ENCODE measurements at places on chromosomes 1 and 21.

- DNase-seq = no peak
Observed at GRCh38 chr1:119026956-119027355, 38.8 kb upstream of the TBX15 start.

- no peak for DNase-seq
Observed at GRCh38 chr21:36999131-36999898, 7.2 kb upstream of the RIPPLY3 start.

DNA sequence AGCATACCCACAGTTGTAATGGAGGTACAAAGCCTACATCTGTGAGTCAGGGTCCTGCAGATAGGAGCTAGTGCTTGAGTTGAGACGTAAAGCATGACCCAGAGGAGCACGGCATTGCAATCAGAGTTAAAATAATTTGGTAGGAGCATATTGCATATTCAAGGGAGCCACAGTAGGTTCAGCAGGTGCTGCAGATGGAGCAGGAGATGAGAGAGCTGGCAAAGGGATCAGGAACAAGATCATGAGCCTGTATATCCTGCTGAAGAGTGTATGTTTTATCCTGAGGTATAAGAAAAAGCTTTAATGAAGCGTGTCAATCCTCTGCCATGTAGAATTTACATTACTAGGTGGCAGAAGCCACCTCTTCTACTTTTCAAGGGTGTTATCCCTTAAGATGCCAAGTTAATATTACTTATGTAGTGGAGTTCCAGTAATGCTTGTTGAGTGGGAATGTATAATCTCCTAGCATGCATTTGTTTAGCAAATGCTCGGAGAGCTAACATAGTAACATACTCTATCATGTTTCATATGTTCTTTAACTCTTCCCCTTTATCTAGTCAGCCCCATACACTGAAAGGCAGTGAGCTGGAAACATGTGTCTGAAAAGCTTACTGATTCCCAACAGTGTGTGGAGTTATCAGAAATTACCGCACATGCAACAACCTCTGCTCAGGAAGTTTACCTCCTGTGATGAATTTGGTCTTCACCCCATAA is 300.3 kb downstream of the GRIK1 start:
- no peak for DNase-seq

DNA sequence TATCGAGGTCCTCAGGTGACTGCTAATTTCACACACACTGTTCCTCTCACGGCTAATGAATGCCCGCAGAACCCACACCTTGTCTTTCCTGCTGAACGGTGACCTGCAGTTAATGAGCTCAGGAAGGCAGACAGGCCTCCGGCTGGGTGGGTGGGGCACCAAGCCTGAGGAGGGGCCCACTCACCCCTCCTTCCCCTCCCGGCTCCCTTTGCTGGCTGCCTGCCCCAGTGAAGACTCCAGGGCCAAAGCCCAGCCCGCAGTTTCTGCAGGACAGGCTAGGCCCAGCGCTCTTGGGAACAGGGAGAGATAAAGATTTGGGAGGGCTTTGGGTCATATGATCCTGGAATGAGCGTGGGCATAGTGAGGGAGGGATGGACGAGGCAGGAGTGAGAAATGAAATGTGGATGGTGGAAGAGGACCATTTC is 26.4 kb downstream of the FOXO6 start:
- DNase-seq = no peak

DNA sequence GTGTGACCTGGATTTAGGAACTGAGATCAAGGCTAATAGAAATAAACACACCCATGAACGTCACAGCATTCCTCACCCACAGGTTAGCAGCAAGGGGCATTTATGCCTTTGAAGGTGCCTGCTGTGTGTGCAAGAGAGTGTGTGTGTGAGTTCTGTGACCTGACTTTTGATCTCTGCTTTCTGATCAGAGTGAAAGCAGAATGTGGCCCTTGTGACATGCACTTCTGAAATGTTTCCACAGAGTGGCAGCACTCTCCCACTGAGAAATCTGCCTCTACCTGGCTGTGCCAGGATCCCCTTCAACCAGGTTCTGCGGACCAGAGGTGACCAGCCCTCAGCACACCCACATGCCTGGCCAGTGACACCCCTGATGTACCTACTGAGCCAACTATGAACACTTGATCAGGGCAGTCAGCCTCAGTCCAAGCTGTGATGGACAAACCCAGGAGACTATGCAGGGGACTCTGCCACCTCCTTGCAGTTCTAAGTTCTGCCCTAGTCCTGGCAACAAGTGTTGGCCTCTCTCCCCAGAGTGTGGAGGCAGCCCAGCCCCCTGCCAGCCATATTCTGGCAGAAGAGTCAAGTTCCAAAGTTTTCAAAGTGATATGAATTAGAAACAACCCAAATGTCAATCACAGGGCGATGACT is 41.0 kb downstream of the RXRG start:
- no peak for DNase-seq

DNA sequence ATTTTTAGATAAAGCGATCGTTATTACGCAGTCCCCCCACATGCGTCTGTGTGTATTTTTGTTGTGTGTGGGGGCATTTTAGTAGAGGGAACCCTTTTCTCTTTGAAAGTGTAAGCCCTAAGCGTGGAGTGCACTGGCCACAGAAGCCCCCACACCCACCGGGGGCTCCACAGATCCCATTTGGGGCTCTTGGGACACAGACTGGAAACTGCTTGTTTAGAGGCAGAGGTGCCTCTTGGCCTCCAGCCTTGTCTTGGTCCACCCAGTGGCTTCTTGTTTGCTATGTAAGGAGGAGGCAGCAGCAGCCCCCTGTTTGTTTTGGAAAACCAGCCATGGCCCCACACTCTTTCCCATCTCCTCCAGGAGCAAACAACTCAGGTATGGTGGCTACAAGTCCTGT is 42.8 kb downstream of the SLC37A1 start:
- DNase-seq = no peak

DNA sequence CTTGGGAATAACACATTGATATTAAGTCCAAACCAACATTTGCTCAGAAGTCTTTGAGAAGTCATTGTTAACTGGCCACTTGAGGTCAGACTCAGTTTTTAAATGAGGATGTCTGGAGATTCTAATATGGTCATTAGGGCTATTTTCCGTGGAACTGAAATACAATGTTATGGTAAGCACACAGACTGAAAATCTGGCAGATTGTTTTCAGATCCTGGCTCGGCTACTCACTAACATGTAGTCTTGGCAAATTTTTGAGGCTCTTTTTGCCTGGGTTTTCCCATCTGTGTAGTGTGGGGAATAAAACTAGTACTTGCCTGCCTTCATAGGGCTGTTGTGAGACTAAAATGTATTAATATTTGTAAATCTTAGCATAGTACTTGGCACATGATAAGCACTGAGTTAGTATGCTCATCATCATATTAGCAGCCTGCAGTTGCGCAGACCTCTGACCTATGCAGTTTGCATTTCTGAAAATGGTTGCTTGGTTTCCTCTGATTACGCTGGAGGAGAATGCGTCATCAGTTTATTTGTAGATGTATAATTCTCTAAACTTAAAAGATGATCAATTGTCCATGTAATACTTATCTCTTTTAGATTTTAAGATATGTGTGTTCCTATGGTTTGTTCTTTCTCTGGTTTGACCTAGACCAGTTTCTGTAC is 100.8 kb downstream of the C1orf21 start:
- no peak for DNase-seq

DNA sequence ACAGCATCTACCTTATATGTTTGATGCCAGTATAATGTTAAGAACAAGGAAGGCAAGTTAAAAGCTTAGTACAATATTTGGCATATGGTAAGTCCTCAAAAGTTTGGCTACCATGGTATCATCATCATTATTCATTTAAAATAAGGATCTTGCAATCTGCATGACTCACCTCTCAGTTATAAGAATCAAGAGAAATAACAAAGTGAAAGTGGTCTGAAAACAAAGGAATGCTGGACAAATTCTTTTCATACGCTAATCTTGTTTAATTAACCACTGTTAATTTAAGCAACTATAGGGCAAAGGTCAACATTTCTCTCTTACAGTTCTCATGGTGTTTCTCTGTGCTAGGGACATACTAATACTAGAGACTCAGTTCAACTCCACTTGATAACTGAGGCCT is 13.0 kb upstream of the CLDN19 start:
- no peak for DNase-seq

DNA sequence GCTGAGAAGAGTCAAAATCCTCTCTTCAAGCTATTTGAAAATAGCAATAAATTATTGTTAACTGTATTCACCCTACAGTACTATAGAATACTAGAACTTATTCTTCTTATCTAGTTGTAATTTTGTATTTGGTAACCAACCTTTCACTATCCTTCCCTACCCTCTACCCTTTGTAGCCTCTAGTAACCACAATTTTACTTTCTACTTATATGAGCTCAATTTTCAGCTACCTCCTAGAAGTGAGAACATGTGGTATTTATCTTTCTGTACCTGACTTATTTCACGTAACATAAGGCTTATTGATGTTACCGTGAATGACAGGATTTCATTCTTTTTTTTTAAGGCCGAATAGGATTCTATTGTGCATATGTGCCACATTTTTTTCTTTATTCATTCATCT is 30.0 kb downstream of the ZC3H11B start:
- no peak for DNase-seq

DNA sequence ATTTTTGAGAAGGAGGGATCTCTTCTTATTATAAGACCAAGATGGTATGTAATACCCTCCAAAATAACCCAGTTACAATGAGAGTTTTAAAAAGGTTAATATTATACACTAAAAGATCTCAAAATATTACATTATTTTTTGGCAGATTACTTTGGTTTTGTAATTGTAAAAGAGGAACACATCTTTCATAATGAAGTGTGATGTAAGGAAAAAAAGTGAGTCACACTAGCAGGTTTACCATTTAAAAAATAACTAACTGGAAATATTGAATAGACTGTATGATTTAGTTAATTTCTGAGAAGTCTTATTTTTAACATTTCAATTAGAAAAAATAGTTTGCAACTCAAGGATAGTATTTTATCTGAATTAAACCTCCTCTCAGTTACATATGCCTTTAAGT is 1.1 kb downstream of the F5 start:
- no peak for DNase-seq

DNA sequence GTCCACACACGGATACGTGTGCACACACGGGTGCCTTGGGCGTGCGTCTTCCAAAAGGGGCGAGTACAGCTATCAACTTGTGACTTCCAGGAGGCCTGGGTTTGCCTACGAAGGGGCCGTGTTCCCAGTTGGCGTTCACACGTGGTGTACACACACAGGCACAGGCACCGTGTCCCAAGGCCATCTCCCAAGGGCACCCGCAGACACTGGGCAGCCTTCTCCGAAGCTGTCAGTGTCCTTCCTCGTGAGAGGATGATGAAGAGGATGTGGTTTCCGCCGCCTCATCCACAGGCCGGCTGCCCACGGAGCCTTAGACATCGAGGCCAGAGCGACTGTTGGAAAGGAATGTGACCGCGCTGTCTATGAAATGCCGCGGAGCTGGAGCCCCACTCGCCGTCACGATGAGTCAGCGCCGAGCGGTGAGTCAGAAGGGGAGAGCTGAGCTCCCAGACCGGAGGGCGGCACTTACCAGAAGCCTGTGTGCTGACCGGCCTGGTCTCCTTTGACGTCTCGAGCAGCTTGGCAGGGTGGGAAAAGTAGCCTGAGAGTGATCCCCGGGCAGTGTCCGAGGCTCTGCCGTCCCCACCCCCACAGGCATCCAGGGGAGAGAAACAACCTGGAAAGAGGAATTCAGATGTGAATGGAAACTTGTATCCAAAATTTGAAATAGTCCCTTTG is 141.4 kb upstream of the ARHGEF16 start:
- peak; percentile 65 for DNase-seq

- DNase-seq = no peak
Observed at GRCh38 chr1:22841860-22842281, 130.8 kb downstream of the LACTBL1 start.

DNA sequence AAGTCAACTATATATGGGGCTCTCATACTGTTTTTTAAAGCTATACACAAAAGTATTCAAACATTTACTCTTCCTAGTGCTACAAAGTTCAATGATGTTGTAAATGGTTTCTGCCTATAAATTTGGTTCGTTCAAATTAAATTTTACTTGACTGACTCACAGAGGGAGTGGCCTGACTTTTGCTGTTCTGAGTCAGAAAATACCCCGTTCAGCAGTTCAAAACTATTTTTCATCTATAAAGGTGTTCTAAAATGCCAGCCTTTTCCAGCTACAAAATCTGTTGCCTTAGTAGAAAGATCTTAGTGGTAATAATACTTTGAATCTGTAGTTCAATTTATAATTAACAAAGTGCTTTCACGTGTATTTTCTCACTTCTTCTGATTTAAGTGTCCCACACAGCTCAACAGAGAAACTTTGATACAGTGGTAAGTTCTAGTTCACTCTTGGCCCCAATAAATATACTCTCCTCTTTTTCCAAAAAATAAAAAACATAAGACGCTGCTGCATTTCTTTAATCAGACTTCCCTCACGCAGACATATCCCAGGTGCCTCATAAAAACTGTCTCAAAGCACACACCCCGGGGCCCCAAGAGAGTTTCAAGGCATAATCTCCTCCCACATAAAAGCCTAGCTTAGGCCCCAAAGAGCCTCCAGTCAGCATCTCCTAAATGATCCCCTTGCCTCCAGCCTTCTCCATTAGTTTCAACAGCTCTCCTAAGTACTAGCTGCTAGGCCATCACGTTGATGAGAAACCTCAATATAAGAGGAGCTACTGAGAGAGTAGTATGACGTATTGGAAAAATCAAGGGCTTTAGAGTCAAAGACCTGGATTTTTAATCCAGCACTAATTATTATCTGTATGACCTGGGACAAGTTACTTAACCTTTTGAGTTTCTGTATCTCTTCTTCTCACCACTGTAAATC is 3.2 kb downstream of the PTP4A2 start:
- DNase-seq = no peak

DNA sequence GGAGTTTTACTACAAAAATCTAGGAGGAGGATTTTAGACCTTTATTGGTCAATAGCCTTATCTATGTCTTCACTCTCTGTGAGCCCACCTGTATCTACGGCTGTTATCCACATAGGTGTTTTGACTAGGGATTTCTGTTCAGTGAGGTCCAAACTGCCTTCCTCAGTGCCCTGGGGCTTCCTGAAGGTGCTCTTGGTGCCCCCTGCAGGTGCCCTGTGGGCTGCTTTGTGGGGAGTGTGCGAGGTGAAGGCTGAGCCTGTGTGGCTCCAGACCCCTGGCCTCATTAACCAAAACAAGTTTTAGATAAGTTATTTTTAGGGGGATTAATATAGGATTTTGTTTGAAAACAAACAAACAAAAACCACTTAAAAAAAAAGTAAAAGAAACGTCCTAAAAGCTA is 122.5 kb downstream of the KIF26B start:
- no peak for DNase-seq

- no peak for DNase-seq
Observed at GRCh38 chr21:46065215-46065913, 32.5 kb upstream of the COL6A2 start.

DNA sequence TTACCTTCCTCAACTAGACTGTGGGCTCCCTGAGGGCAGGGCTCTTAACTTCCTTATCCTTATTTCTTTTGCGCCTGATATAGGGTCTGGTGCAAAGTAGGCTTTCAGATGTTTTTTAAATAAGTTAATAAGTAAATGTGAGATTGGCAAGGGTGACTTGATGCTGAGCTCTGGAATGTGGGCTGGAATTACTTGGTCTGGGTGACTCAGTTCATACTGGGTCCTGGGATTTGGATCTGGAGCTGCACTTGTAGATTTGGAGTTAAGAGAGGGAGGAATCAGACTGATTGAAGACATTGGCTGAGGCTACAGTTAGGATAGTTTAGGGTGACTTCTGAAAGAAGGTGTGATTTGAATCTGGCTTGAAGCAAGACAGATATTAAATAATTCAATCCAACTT is 190.9 kb downstream of the GIPC2 start:
- DNase-seq = no peak

Data from stimulated activated CD8-positive, alpha-beta memory T cell treated with anti-CD3 and anti-CD28 coated beads, Interleukin-15, amount 100 ng/mL, for 48 hours (primary cell).